ENCODE measurements at places on chromosomes 4 and X.

GRCh38 chr4:36304138-36304681 is 22.8 kb downstream of the DTHD1 start:
- no peak for DNase-seq

- no peak for DNase-seq
These were observed 434.8 kb downstream of the MAPK10 start for GRCh38 chr4:85925071-85925470.

GRCh38 chr4:143377611-143378099 is 41.0 kb downstream of the GAB1 start:
- DNase-seq, result no peak

GRCh38 chrX:68431836-68432235 is 1.5 kb downstream of the OPHN1 start:
- no peak for DNase-seq

DNA sequence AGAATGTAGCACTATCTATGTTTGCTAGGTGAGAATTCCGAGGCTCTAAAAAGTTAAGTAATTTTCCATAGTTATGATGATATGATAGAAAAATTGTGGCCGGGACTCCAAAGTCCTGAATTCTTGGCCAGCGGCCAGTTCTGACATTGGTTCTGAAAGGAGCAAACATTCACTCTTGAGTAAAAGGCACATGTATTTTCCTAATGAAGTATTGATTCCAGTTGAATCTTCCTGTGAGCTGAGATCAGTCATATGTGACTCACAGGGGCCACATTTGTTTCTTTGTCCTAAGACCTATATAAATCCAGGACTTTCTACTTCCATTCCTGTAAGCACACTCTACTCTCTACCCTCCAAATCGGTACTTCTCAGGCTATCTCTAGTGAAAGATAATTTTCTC is 349.9 kb downstream of the BMPR1B start:
- DNase-seq, result no peak

- no peak for DNase-seq
These were observed 79.4 kb downstream of the ABLIM2 start for GRCh38 chr4:8079031-8079885.

DNA sequence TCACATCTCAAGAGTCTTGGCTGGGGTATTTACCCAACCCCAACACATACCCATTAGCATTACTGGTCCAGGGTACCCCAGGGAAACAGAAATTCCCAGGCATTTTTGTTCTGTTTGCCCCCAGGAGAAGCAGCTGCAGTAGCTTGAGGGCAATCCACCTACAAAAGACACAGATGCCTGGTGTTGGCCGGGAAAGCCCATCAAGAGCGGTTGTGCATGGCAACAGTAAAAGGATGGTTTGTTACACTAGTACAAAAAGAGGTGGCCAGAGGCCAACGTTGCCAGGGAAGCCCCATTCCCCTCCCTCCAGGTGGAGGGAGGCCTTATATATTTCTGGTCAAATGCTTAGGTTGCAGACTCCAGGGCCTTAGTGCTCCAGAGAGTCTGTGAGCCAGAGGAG is 637.8 kb downstream of the BCOR start:
- DNase-seq, result no peak

DNA sequence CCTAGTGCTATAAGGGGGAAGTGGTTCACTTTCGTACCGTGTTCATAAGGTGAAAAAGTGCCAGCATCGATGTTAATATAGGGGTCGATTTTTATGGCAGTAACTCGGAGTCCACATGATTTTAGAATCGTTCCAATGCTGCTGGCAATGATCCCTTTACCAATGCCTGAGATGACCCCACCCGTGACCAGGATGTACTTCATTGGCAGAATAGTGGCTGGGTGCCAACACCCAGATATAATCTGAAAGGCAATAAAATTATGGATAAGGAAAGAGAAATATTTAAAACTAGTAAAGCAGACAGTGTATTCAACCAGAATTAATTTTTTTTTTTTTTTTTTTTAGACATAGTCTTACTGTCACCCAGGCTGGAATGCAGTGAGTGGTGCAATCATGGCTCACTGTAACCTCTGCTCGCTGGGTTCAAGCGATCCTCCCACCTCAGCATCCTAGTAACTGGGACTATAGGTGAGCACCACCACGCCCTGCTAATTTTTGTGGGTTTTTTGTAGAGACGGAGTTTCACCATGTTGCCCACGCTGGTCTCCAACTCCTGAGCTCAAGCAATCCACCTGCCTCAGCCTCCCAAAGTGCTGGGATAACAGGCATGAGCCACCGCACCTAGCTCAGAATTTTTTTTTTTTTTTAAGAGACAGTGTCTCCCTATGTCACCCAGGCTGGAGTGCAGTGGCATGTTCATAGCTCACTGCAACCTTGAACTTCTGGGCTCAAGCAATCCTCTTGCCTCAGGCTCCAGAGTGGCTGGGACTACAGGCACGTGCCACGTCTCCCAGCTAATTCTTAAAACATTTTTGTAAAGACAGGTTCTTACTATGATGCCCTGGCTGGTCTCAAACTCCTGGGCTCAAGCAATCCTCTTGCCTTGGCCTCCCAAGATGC is 9.5 kb downstream of the CTPS2 start:
- no peak for DNase-seq

GRCh38 chr4:81756973-81757372 is 285.3 kb upstream of the RASGEF1B start:
- no peak for DNase-seq

- DNase-seq, result no peak
These were observed 57.4 kb downstream of the RAPGEF2 start for GRCh38 chr4:159160242-159160641.

- no peak for DNase-seq
These were observed 3.7 kb downstream of the GPRIN3 start for GRCh38 chr4:89303814-89304388.

DNA sequence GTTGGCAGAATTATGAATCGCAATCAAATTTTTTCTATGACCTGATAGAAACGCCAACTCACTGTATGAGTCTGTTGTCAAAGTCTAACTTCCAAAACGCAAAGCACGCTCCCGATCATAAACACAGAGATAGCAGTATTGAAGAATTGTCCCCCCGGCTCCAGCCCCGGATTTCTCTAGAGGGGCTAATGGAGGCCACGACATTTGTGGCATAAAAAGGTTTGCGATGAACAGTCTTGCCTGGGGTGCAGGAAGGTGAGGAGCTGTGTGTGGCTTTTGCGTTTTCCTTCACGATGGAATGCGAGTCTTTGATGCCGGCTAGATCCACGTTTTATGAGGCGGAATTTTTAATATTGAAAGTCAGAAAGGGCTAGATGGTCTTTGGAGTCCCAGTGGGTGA is 183.0 kb downstream of the CRLF2 start:
- DNase-seq, result no peak

DNA sequence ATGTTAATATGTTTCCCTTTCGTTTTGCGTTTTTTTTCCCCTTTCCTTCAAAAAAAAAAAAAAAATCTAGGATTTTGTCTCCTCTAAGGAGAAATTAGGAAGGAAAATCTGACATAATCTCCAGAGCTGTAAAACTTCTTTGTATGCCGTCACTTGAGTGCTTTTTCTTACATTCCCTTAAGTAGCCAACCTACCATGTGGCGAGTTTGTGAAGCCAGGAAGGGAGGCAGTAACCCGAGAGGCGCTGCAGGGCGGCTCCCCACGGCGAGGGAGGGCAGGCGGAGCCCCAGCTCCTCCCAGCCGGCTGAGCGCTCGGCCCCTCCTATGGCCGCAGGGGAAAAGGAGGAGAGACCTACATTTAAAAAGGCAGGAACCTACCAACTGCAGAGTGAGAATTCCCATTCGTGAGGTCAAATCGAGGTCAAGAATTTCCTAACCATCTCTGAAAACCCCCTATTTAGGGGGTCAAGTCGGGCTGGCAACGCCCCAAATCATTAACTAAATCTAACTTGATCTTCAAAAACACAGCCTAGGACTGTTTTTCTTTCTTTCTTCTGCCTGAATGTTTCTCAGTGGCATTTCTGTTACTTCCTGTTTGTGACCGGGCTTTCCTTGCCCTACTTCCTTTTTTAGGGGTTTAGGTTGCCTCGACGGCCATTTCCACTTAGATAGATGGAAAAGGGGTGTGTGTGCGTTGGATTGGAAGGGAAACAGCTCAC is 345.1 kb upstream of the KLF3 start:
- peak; percentile 93 for DNase-seq

- no peak for DNase-seq
These were observed 107.6 kb downstream of the CDS1 start for GRCh38 chr4:84690481-84690880.

- DNase-seq, result no peak
These were observed 11.2 kb downstream of the PCDH18 start for GRCh38 chr4:137521053-137521452.

GRCh38 chr4:183635321-183635720 is 23.7 kb downstream of the RWDD4 start:
- DNase-seq, result no peak

DNA sequence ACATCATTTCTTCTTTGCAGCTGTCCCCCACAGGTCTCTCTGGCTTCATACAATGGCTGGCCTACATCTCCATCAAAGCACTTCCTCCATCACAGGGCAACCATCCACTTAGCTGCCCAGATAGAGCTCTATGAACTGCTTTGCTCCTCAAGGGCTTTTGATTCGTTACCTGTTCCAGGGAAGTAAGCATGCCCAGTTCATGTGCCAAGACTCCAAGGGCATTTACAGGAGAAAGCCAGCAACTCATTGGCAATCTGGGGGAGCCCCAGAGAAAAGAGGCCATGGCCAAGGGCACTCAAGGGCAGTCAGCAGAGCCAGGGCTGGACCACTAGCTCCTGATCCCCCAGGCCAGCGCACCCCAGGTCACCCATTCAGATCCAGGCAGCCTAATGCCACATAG is 24.5 kb upstream of the ZNF185 start:
- DNase-seq, result no peak

GRCh38 chrX:125219852-125220251 is 99.8 kb upstream of the TEX13C start:
- DNase-seq, result no peak

DNA sequence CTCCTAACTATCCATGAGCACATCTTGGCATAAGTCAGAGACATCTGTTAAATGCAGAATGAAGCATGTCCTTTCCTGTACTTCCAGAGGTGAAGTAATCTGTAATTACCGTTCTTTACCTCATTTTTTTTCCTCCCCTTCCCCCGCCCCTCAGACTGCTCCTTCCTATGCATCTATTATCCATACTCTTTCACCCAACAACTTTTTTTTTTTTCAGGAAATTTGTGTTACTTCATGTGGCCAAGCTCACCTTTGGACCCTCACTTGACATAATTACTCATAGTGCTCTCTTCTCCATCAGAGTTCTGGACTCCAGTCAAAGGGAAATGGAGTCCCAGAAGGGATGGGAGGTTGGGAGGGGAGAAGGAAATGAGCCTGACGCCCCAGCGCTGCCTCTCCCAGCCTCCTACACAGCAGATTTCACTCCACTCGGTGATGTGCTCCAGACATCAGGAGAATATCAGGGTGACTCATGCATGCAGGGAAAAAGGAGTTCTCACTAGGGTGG is 568.8 kb downstream of the STIM2 start:
- DNase-seq, result no peak

DNA sequence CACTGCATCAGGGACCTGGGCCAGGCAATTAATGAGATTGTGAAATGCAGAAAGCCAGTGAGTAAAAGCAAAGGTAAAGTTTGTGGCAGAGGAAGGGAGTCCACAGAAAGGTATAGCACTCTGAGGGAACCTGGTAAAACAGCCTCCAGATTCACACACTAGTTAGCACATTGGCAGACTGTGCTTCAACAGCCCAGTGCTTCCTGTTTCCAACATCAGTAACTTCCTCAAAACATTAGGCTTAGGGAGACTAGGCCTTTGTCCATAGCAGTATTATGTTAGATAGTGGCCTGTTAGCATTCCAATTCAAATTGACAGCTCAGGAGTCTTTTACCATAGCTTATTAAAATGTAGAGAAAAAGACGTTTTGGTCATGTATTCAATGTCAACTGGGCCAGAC is 582.6 kb upstream of the ACTRT1 start:
- no peak for DNase-seq

DNA sequence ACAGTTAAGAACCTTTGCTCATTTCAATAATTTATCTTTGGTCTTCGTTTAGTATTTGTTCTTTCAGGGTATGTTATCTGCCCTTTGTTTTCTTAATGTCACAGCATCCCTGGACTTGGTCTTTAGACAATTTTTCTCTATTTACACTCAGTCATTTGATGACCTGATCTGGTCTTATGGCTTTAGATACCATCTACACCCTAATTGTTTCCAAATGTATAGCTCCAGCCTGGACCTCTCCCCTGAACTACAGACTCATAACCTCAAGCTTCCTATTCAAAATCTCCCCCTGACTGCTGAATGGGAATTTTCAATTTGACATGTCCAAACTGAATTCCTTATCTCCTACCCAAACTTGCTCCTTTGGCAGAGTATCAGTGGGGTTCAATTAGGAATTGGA is 3.7 kb upstream of the SUPT20HL2 start:
- DNase-seq, result no peak

GRCh38 chrX:111349934-111350333 is 62.1 kb downstream of the DCX start:
- no peak for DNase-seq

- DNase-seq, result no peak
These were observed 1.6 kb downstream of the PRICKLE3 start for GRCh38 chrX:49184294-49185281.

DNA sequence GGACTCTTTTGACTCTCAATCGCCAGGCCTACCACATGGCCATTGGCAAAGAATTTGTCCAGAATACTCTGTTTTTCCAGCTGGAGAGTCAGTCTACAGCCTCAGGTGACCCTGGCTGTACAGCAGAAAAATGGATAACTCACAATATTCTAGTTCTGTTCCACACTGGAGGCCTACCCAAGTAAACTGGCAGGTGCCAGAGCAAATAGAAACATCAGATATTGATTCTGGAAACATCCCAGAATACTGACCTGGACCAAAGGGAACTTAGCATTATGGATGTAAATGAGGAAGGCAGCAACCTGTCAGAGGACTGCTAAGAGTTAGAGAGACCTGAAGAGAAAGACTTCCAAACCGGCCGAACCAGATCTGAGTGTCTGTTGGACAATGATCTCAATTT is 147.9 kb upstream of the SMAD1 start:
- DNase-seq, result no peak

DNA sequence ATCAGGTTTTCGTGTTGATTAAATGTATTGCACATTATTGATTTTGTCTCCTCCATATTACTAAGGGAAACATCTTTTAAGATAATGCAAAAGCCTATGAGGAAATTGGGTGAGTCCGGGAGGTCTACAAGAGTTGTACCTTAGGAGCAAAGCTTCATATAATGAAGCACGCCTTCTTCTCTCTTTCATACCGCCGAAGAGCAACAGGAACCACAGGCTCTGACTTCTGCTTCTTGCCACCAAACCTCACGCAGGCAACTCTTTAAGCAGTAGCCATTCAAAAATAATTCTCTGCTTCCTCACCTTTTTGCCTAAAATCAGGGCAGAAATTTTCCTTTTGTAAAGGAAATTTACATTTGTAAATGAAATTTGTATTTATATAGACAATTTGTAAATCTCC is 139.6 kb downstream of the SPRY1 start:
- no peak for DNase-seq

GRCh38 chr4:96136056-96136455 is 296.2 kb downstream of the PDHA2 start:
- DNase-seq, result no peak

- no peak for DNase-seq
These were observed 103.2 kb downstream of the ANXA3 start for GRCh38 chr4:78654807-78655206.
